ENCODE measurements at places on chromosomes 16 and 17. TPM values are rescaled to one million over a fixed set of nuclear protein-coding genes. Genes with fewer than 3 reads are reported as not detected.

DNA sequence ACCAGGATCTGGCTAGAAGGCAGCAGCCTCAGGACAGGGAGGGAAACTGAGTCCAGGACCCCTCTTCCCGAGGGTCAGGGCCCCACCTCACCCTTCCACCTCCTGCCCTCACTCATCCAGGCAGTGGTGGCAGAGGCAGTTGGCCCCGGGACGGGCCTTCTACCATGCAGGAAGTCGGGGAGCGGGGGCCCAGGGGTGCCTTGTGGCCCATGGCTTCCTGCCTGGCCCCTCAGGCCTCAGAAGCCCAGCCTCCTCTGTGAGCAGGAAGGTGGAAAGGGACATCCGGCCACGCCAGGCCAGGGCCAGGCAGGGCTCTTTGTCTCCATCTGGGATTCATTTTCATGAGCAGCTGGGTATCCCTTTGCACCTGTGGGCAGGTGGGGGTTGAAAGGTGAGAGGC lies 58.5 kb downstream of the BAHCC1 start:
- no peak for DNase-seq

- DNase-seq = no peak
Measured at GRCh38 chr17:14737984-14738651, 437.2 kb downstream of the HS3ST3B1 start.

DNA sequence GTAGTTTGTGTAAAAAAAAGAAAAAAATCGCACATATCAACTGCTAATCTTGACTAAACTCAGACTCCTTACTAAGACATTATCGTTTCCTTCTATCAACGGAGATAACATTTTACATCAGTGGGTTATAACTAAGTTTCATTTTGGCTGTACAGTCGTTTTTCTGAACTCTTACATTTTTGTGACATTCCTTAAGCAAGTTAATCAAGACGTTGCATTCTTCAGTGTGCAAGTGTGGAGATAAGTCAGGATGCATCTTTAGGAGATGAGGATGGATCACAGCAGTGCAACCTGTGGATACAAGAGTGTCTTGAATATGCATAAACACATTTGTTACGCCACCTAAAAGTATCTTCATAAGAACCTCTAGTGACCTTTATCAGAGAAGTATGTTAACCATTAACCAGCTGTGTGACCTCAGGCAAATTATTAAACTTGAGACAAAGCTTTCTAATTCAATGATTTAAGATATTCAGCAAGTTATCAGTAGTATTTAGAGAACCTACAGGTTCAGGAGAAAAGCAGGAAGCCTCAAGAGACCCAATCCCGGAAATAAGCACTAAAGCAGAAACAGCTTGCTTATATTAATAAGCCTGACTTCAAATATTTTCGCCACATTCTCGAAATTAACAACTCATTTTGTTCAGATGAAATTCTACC lies 9.4 kb downstream of the CMC2 start:
- no peak for DNase-seq

DNA sequence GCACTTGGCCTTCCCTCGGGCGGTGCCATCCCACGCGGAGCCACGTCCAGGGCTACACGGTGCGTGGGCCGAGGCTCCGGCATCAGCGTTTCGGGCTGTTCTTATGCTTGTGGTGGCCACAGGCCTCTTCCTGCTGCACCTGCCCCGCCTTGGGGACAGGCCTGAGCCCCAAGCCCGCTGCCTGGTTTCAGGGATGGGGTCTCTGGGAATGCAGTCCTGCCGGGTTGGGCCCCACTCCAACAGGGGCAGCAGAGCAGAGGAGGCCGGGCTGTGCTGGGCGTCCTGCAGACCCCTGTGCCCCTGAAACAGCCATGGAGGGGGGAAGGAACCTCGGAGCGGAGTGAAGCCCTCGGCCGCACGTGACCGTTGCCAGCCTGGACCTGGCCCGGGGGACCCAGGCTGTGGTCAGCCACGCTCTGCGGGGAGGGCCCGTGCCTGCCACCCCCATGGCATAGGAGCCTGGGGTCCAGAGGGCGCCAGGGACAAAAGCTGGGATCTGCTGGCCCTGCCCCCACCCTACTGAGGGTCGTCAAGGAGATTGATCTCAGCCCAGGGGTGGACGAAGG lies 453 bp upstream of the WFIKKN1 start:
- DNase-seq = no peak

DNA sequence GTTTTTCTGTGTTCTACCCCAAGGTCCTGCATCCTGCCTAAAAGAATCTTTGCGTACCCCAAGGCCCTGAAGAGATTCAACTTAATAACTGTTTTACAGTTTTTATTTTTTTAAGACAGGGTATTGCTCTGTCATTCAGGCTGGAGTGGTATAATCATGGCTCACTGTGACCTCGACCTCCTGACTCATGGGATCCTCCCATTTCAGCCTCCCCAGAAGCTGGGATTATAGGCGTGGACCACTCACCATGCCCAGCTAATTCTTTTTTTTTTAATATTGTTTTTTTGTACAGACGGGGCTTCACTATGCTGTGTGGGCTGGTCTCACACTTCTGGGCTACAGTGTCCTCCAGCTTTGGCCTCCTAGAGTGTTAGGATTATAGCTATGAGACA lies 9.3 kb upstream of the FAAP100 start:
- DNase-seq = no peak

DNA sequence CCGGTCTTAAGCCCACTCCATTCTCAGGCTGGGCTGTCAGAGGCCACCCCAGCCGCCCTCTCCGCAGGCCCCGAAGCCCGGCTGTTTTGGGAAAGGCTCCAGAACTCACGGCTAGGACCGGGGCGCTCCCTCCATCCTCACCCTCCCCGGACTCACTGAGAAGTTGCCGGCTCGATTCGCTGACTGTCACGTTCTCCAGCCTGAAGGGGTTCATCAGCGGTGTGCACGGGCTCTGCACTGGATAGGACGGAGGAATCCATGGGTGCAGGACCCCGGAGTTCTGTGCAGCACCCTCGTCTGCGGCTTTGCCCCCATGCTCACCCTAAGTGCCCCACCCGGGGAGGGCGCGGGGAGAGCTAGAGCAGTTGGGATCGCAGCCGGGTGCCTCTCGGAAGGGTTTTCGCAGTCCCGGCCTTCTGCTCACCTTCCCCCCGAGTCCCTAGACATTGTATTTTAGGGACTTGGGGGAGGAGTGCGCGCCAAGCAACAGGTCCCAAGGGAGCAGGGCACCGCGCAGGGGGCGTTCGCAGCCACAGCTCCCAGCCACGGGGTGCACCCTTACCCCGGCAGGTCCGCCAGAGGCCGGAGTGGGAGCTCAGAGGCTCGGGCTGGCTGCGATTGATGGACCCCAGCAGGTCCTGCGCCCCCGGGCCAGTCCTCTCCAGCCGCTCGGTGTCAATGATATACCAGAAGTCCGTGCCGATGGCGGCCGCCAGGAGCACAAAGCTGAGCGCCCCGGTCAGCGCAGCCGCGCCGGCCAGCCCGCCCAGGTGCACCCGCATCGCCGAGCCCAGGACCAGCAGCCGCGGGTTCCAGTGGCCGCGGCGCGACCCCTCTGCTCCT lies 1.0 kb downstream of the TMEM114 start:
- DNase-seq = no peak

- no peak for DNase-seq
Measured at GRCh38 chr16:55263271-55264250, 60.4 kb upstream of the IRX6 start.

GRCh38 chr16:74487634-74488495 lies 66.6 kb upstream of the CLEC18B start:
- DNase-seq = no peak

DNA sequence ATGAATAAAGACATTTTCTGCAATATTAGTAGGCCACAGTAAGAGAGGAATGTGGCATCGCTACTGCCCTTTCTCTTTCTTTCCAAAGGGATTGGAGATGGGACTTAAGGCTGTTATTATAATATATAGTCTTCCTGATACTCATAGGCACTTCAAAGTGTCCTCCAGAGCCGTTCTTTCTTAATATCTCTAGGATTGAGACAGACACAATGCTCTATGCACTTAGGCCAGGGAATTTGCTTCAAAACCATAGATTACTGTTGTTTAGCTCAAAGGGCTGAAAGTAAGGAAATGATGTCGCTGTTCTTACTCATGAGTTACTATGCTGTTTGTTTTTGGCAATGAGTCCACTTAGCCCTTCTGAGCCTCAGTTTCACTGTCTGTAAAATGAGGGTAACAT lies 590.5 kb downstream of the CDH11 start:
- DNase-seq = no peak

DNA sequence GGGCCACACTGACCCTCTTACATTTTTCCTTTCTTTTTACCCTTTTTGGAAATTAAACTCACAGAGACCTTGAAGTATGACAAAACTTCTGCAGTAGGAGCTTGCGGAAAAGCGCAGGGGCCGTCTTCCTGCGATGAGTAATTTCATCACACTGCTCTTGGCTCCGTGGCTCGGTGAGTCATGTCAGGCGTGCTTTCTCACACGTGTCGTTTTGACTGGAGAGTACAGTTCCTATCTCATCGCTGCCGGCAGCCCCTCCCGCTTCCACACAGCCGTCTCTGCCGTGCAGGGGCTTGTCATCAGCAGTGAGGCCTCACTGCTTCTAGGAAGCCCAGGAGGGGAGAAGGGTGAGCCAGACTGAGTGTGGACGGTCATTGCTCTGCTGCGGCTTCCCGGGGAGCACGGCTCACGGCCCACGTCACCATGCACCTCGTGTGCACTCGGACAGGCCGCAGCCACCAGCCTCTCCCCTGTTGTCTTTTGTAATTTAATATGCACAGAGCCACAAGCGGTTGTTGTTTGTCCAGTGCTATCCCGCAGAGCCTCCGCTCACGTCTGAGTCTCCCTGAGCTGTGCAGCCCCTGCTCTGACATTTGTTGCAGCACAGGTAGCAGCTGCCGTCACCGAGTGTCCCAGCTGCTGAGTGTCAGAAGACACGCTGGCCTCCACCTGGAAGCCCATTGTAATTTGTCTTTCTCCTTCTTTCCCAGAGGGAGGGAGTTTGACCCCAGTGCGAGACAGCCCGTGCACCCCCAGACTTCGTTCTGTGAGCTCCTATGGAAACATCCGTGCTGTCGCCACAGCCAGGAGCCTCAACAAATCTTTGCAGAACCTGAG lies 99.4 kb upstream of the CHMP6 start:
- DNase-seq = no peak

DNA sequence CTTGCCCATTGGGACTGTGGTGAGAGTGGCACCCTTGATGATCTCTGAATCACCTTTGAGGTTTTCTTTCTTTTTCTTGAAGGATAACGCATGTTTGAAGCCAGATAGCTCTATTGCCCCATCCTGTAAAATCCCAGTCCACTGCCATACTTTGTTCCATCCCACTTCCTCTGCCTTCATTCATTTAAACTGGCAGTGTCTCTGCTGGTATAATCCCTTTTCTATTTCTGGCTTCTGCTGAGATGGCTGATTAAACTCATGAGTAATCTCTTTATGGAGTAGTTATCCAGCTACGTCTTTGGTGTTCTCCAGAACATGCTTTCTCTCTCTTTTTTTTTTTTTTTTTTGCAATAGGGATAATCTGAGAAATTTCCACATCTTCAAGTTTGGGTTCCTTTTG lies 656.5 kb upstream of the SALL1 start:
- no peak for DNase-seq

DNA sequence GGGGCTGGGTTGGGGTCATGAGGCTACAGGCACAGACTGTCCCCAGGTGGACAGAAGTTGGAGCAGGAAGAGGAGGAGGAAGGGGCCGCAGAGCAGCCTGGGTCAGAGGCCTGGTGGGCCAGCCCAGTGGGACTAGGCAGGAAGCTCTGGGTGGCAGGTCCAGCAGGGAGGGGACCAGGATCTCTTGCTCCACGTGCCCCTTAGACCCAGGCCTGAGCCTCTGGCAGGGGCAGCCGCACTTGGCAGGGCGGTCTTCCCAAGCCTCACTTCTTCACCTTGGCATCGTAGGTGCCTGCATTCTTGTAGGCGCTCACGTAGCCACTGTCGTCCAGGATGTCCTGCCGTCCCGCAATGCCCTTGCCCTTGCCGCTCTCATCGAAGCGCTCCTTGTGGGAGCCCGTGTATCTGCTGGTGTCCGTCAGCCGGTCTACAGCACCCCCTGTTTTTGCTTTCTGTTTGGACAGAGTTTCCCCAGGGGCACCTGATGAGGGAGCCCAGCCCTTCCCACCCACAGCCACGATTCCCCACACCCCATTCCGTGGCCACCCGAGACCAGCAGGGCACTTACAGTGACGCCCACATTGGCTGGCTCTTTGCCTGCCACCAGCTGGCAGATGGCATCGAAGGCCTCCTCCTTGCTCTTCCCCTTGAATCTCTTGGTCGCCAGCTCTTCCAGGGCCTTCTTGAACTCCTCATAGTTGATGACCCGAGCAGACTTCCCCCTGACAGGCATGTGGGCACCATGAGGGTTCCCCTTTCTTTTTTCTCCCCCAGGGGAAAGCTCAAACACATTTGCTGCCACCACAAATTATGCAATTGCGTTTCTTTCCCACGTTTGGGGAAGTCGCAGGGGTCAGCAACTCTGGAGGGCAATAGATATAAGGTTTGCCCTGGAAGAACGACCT lies 3.1 kb downstream of the TPPP3 start:
- DNase-seq = no peak

GRCh38 chr16:68711421-68712139 lies 25.5 kb upstream of the CDH1 start:
- no peak for DNase-seq

DNA sequence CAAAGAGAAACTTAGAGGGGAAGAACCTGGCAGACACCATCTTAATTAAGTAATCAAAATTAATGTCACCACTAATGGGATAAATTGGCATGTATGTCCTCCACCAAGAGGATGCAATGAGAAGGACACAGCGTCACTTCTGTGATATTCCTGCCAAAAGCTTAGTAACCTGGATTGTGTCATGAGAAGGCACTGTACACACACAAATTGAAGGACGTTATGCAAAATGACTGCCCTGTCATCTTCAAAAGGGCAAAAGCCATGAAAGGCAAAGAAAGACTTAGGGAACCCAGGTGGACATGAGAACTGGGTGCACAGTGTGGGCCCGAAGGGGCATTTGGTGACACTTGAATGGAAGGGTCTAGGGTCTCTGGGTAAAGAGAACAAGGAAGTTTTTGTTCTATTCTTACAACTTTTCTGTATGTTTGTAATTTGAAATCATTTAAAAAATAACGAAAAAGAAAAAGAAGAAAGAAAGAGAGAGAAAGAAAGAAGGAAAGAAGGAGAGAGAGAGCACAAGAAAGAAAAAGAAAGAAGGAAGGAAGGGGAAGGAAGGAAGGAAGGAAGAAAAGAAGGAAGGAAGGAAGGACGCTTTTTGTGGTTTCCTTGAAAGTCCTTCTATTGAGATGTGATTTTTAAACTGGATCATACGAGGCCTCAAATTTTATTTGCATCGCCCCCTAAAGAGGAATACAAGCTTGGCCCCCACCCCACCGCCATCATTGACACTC lies 4.0 kb upstream of the APOH start:
- DNase-seq = no peak

The OTOP2 gene
- not detected for polyA plus RNA-seq

The KRT36 gene
- not detected for polyA plus RNA-seq

The HCRT gene
- polyA plus RNA-seq = not detected

The KRTAP2-3 gene
- not detected for polyA plus RNA-seq

The CLDN9 gene
- 2.2 TPM for polyA plus RNA-seq

Data from left renal cortex interstitium (tissue), 4 donors.